ENCODE measurements at places on chromosomes 1 and 21. TPM values are rescaled to one million over a fixed set of nuclear protein-coding genes. Genes with fewer than 3 reads are reported as not detected.

DNA sequence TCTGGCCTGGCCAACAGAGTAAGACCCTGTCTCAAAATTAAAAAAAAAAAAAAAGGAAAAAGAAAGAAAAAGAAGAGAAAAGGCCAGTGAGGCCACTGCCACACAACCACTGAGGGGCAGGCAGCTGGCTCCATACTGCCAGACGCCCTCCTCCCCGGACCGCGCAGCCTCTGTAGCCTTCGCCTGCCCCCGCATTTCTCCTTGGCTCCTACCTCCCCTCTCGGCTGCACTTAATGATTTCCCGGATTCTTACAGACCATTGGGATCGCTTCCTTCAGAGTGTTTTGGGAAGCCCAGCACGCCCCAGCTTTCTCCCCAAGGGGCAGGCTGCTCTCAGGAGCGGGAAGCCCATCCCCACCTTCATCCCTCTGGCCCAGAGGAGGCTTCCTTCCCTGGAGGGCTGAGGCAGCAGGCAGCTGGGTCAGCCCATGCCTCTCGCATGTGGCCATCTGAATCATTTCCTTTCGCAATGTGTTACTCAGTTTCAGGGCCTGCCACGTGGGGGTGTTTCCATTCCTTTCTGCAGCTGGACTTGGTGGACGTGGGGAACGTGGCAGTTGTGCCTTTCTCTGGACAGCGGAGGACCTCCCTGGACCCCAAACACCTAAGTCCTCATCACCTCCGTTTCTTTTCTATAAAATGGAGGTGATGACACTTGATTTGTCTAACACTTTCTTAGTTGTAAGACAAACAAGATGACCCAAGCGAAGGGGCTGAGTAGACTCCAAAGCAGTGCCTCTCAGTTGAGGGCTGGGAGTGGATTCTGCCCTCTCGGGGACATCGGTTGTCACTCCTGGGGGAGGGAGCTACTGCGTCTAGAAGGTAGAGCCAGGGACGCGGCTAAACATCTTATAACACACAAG, 2.3 kb downstream of the SLC2A5 start:
- peak overlapping the region; percentile 89 for H3K27ac ChIP-seq
- no peaks in the 10 kb centered on the region for H3K36me3 ChIP-seq
- DNase-seq = peak; percentile 86
- no peaks in the 10 kb centered on the region for H3K27me3 ChIP-seq

DNA sequence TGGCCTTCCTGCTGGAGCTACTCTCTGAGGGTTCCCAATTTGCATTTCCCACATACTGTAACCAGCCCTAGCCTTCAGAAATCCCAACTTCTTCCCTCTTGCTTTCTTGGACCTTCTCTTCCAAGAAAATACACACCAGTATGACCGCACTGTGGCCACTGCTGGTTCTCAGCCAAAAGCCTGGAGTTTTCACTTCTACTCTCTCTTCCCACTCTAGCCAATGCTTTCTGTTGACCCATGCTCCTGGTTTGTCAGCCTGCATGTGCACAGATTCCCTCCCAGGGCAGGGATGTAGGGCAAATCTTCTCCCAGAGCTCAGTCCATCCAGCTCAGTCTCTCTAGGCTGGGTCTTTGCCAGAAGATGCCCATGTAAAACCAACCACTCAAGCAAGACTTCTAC, 664 bp downstream of the SLAMF1 start:
- H3K27ac ChIP-seq = no peak overlapping the region
- DNase-seq = no peak
- no peak overlapping the region for H3K4me3 ChIP-seq

GRCh38 chr1:27876341-27877114, 4.2 kb downstream of the THEMIS2 start:
- no peak for DNase-seq
- no peaks in the 10 kb centered on the region for H3K36me3 ChIP-seq
- H3K27me3 ChIP-seq = peaks cover 20% of the 10 kb centered on the region
- no peaks in the 10 kb centered on the region for H3K4me1 ChIP-seq
- no peak overlapping the region for H3K27ac ChIP-seq

GRCh38 chr1:156246241-156246780, 1.5 kb downstream of the PAQR6 start:
- no peak for DNase-seq
- no peak overlapping the region for H3K27ac ChIP-seq
- peaks cover 9% of the 10 kb centered on the region for H3K4me1 ChIP-seq
- H3K36me3 ChIP-seq = peaks cover 32% of the 10 kb centered on the region
- H3K4me3 ChIP-seq = peak overlapping the region; percentile 52

DNA sequence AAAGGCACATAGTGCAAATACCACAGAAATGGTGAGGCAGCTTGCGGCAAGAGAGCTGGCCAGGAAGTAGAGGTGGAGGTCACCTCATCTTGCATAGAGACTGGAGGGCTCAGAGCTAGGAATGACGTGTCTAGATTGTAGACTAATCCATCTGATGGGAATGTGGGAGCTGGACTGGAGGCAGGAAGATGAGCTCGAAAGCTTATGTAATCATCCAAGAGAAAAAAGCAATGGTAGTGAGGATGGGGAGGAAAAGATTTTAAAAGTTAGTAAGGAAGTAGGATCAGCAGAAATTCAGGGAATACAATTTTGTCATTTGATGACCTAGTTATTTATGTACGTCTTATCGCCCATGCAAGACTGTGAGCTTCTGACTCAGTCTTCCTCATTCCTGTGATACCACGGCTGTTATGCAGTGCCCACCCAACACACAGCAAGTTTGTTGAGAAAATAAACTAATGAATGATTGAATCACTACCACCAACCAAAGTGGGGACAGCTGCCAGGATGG, 123.9 kb downstream of the RRAGC start:
- no peak overlapping the region for H3K4me3 ChIP-seq
- peaks cover 27% of the 10 kb centered on the region for H3K27me3 ChIP-seq
- no peak overlapping the region for H3K27ac ChIP-seq
- no peaks in the 10 kb centered on the region for H3K36me3 ChIP-seq

GRCh38 chr1:45922813-45923212, 119.4 kb downstream of the MAST2 start:
- H3K27me3 ChIP-seq = no peaks in the 10 kb centered on the region
- peaks cover 83% of the 10 kb centered on the region for H3K4me1 ChIP-seq

DNA sequence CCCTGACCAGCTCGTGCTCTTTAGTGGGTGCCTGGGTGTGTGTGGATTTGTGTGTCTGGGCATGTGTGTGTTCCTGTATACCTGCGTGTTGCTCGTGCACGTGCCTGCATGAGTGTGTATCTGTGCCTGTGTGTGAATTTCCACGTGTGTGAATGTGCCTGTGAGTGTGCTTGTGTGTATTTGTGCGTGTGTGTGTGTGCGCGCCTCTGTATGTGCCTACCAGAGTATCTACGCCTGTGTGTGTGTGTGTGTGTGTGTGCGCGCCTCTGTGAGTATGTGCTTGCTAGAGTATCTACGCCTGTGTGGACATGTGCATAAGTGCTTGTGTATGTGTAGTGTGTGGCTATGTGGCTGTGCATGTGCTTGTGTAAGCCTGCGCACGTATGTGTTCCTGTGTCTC, 691 bp upstream of the SELENBP1 start:
- no peaks in the 10 kb centered on the region for H3K27me3 ChIP-seq
- no peak for DNase-seq
- H3K4me1 ChIP-seq = peaks cover 37% of the 10 kb centered on the region
- H3K4me3 ChIP-seq = no peak overlapping the region
- no peaks in the 10 kb centered on the region for H3K36me3 ChIP-seq

- peaks cover 11% of the 10 kb centered on the region for H3K4me1 ChIP-seq
- H3K27me3 ChIP-seq = no peaks in the 10 kb centered on the region
- no peak overlapping the region for H3K4me3 ChIP-seq
- DNase-seq = no peak
- H3K27ac ChIP-seq = peak overlapping the region; percentile 27
- H3K36me3 ChIP-seq = no peaks in the 10 kb centered on the region
Observed at GRCh38 chr1:203335503-203335902, 15.4 kb downstream of the FMOD start.

DNA sequence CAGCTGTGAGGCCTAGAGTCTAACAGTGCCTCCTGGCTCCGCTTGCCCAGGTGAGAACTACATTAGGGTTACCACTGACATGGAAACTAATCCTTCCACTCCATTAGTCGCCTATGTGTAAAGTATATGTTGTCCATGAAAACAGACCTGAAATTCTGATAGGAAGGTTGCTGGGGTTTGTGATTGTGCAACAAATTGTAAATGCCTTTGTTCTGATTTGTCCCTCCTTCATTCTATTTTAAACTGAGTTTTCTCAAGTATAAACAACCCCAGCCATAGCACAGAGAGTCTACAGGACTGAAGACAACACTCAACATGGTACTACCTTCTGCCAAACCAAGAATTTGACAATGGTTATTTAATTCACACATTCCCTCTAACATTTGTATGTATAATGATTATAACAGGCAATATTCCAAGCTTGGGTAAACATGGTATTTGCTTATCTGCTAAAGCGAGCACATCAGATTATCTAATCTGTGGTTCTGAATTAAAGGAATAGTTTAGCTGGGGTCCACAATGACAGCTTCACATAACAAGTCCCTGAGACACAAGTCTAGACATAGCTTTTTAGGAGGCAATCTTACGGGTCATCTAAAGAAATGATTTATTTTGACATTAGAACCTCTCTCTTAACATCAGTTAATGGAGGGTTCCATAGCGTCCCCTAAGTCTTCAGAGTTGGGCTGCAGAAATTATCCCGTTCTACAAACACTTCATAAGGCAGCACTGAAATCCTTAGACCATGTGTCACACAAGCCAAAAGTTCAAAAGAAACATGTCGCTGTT, 633.0 kb downstream of the SMYD3 start:
- no peaks in the 10 kb centered on the region for H3K27me3 ChIP-seq
- no peak overlapping the region for H3K27ac ChIP-seq
- no peak overlapping the region for H3K4me3 ChIP-seq
- no peaks in the 10 kb centered on the region for H3K36me3 ChIP-seq
- no peaks in the 10 kb centered on the region for H3K4me1 ChIP-seq

- no peak for DNase-seq
- no peak overlapping the region for H3K4me3 ChIP-seq
- H3K4me1 ChIP-seq = no peaks in the 10 kb centered on the region
- no peaks in the 10 kb centered on the region for H3K27me3 ChIP-seq
Observed at GRCh38 chr21:18384771-18385170, 18.8 kb downstream of the TMPRSS15 start.

- H3K27me3 ChIP-seq = no peaks in the 10 kb centered on the region
- no peak overlapping the region for H3K27ac ChIP-seq
- H3K36me3 ChIP-seq = no peaks in the 10 kb centered on the region
Observed at GRCh38 chr1:32138965-32139364, 31.1 kb downstream of the KPNA6 start.

GRCh38 chr1:230205719-230206198, 138.7 kb downstream of the GALNT2 start:
- peaks cover 14% of the 10 kb centered on the region for H3K36me3 ChIP-seq
- DNase-seq = no peak
- H3K27ac ChIP-seq = peak overlapping the region; percentile 74
- H3K27me3 ChIP-seq = no peaks in the 10 kb centered on the region
- no peak overlapping the region for H3K4me3 ChIP-seq

DNA sequence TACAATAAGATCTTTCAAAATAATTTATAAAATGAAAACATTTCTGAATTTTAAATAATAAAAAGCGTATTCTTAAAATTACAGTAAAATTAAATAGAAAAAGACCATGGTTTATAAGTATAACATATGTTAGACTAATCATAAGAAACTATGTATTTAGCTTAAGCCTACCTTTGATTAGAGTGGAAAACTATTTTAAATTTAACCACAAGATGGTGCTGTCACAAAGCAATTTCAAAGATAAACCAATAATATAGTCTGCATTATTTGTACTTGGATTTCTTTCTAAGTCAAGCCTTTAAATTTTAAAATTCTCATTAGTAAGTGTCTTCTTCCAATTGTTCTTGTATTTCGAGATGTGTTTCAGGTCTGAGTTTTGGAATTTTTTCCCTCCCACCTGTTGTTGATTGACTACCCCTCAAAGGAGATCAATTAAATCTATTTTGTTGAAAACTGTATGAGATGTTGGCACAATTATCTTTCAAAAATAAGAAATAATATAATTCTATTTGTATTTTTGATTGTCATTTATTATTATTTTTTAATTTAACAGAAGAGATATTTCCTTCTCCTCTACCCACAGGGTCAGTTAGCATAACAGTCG, 459.8 kb downstream of the KCNT2 start:
- no peak overlapping the region for H3K27ac ChIP-seq
- H3K4me1 ChIP-seq = no peaks in the 10 kb centered on the region
- H3K27me3 ChIP-seq = no peaks in the 10 kb centered on the region

DNA sequence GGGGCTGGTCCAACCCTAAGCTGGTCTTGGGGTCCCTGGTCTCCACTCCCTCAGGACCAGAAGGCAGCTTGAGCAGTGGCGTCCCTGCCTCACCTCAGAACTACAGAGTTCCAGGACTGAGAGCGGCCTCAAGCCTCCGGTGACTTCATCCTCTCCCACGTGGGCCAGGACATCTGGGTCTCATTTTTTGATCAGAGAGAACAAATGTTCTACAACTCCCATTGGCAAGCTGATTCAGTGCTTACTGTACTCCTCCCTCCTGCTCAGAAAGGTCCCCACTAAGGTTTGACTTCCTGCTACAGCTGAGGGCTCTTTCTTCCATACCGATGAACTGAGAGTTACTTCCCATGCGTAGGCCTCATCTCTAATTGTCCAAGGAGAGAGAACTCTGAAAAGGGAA, 78.5 kb downstream of the PLXNA2 start:
- peaks cover 51% of the 10 kb centered on the region for H3K4me1 ChIP-seq
- no peak overlapping the region for H3K27ac ChIP-seq
- H3K27me3 ChIP-seq = no peaks in the 10 kb centered on the region
- no peaks in the 10 kb centered on the region for H3K36me3 ChIP-seq

DNA sequence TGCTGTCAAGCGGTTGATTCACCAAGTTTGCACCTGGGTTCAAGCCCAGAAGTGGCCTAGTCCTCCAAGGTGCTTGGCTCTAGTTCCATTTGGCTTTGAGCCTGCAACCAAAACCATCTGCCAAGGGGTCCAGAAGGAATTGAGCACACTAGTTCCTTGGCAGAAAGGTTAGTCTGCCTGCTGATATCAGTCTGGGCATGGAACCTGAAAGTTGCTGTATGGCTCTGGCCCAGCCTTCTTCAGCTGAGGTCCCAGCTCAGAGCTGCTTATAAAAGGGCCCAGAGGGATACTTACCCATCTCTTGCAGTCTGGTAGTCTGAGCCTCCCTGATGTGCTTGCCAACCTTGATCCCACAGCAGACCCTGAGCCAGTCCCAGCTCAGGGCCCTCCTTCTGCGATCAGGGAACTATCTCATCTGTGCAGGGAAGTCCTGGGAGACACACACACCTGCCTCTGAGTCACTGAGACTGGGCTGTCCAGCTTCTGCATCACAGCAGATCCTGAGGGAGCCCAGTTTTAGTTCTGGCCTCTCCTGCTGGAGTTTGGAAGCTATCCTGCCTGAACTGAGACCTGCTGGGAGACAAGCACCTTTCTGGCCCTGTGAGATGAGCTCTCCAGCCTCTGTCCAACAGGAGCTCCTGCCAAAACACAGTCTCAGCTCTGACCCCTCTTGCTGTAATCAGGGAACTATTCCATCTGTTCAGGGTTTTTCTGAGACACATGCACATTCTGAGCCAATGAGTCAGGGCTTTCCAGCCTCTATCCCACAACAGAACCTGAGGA, 75.8 kb downstream of the CTH start:
- H3K4me3 ChIP-seq = no peak overlapping the region
- H3K36me3 ChIP-seq = no peaks in the 10 kb centered on the region
- H3K27ac ChIP-seq = no peak overlapping the region
- H3K27me3 ChIP-seq = no peaks in the 10 kb centered on the region
- no peak for DNase-seq

Gene FCRL6
- not detected for total RNA-seq

Gene CD247
- 0.18 TPM for total RNA-seq

Gene UBIAD1
- 29.4 TPM for total RNA-seq

Gene METTL13
- total RNA-seq = 22.2 TPM

Gene KLHL17
- total RNA-seq = 2.6 TPM

Gene CELA3A
- total RNA-seq = 4.0 TPM

Gene PAQR7
- total RNA-seq = 2.3 TPM
